Natural killer cell treated with Interleukin-12 subunit alpha and Interleukin-12 subunit beta and Interleukin-15 and Interleukin-18, amount 100 ng/mL, for 72 hours (primary cell): ENCODE measurements at places on chromosomes 13 and 19. TPM values are rescaled to one million over a fixed set of nuclear protein-coding genes. Genes with fewer than 3 reads are reported as not detected.

Gene RNF113B
- not detected for total RNA-seq

Gene FFAR3
- 0.62 TPM for total RNA-seq

Gene LRRC63
- total RNA-seq = 0.59 TPM

Gene CEACAM4
- total RNA-seq = not detected

Gene KLK14
- total RNA-seq = 2.2 TPM

Gene ZNF763
- total RNA-seq = 4.0 TPM

Gene TMEM86B
- total RNA-seq = 31.6 TPM

Gene CILP2
- 0.42 TPM for total RNA-seq

Gene POU2F2
- 30.5 TPM for total RNA-seq

Gene ARHGAP33
- 31.5 TPM for total RNA-seq

Gene MED26
- total RNA-seq = 15.5 TPM

Gene AMH
- 3.5 TPM for total RNA-seq

Gene IL11
- 0.78 TPM for total RNA-seq

Gene SCAMP4
- total RNA-seq = 66.2 TPM

Gene AP1M1
- total RNA-seq = 145 TPM

Gene CGB1
- not detected for total RNA-seq

Gene GRIN2D
- total RNA-seq = 0.42 TPM

Gene KLK12
- total RNA-seq = not detected

Gene MADCAM1
- total RNA-seq = 0.33 TPM

Gene SHISA7
- not detected for total RNA-seq

Gene USHBP1
- not detected for total RNA-seq

Gene ZNF121
- 79.2 TPM for total RNA-seq

Gene CGB7
- not detected for total RNA-seq

Gene CACNG6
- not detected for total RNA-seq

Gene CNMD
- total RNA-seq = not detected

Gene UPK1A
- 0.38 TPM for total RNA-seq

Gene CYP4F11
- total RNA-seq = not detected

Gene GPR18
- 13.0 TPM for total RNA-seq

Gene TMC4
- not detected for total RNA-seq

Gene RASIP1
- 0.95 TPM for total RNA-seq

Gene ZNF675
- 18.0 TPM for total RNA-seq
